ENCODE measurements at places on chromosomes 12 and 14. TPM values are rescaled to one million over a fixed set of nuclear protein-coding genes. Genes with fewer than 3 reads are reported as not detected.

DNA sequence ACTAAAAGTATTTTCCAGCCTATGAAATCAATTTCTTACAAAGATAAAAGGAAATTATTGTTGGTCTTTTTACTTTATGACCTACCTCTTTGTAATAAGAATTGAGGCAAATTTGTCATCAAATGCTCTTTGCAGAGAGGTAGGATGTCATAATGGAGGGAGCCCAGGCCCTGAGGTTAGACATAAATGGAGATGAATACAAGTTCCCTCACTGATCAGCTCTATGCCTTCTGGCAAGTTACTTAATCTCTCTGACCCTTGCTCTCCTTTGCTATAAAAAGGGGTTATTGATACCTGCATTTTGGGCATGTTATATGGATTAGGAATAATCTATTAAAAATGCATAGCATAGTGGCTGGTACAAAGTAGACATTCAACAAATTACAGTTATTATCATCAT lies 146.9 kb upstream of the KRR1 start:
- no peak for DNase-seq

DNA sequence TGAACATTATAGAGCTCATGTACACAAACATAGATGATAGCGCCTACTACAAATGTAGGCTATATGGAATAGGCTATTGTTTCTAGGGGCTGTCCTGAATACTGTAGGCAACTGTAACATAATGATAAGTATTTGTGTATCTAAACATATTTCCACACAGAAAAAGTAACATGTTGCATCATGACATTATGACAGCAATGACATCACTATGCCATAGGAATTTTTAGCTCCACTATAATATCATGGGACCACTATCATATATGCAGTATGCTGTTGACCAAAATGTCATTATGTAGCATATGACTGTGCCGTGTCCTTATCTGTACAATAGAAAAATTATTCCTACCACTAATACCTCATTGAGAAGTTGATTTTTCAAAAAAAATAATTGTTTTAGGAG lies 96.7 kb upstream of the SSTR1 start:
- DNase-seq, result no peak

DNA sequence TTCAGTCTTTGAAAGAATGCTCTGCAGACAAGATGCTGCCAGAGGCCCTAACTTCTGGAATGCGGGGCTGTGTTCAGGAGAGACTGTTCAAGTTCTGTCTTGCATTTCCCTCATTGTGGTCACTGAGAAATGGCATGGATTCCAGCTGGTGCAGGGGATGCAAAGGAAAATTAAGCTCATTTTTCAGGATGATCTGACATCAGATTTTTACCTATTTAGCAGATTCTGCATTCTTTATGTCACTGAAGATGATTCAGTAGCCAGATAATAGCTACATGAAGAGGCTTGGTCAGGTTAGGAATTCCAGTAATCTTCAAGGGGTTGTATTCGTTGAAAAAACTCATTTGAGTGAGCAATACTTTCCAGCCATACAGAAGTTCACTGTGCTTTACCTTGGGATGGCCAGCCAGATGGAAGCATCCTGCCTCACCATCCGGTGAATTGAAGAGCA lies 16.1 kb upstream of the MFAP5 start:
- DNase-seq, result no peak

DNA sequence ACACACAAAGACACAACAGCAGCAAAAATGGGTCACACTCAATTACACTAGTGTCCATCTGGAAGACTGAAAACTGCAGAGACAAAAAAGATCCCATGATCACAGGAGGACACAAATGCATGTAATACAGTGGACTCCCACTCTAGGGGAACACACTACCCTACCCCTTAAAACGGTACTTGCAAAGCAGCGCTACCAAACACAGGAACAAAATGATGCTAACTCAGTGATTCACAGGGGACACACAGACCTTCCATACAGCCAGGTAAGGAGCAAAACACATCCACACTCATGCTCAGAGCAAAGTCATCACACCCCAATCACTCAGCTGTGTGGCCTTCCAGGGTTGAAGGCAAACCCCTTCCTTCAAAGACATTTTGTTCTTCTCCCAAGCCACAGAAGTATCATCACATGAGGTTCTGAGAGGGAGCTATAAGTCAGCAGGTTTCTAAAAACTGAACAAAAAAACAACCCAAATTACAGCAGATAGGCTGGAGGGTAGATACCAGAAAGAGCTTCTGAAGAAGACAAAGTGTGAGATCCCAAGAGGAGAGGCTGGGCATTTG lies 14.8 kb downstream of the SMUG1 start:
- no peak for DNase-seq

The TGM1 gene
- 2.6 TPM for polyA plus RNA-seq

- no peak for DNase-seq
Measured at GRCh38 chr14:105532735-105533141, 6.4 kb downstream of the TMEM121 start.

DNA sequence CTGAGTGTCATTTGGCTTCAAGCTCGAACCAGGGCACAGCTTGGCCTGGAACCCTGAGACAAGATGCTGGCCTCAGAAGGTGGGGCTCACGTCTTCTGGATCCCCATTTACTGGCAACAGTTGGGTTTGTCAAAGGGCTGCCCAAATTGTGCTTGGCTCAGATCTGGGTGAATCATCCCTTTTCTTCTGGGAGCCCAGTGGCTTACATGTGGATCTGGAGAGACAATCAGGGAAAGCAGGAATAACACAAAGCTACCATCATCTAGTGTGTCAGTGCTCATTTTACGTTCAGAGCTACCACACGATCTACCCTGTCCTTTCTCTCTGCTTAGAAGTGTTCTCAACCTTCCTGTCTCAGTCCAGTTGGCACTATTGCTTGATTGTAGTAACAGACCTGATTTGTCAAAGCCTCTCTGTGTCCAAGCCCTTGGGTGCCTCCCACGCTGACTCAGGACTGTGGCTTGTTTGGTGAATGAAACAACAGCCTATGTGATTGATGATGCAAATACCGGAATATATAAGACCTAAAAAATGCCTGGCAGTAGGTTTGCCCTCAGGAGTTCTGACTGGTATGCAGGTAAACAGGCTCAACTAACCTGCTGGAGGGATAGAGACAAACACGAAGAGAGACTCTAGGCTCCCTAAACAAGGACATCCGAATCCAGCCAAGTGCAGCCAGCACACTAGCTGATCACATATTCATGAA lies 974.3 kb downstream of the VRK1 start:
- no peak for DNase-seq

- DNase-seq, result no peak
Measured at GRCh38 chr12:89980236-89980635, 271.6 kb upstream of the ATP2B1 start.

The HSPA2 gene
- 12.6 TPM for polyA plus RNA-seq

DNA sequence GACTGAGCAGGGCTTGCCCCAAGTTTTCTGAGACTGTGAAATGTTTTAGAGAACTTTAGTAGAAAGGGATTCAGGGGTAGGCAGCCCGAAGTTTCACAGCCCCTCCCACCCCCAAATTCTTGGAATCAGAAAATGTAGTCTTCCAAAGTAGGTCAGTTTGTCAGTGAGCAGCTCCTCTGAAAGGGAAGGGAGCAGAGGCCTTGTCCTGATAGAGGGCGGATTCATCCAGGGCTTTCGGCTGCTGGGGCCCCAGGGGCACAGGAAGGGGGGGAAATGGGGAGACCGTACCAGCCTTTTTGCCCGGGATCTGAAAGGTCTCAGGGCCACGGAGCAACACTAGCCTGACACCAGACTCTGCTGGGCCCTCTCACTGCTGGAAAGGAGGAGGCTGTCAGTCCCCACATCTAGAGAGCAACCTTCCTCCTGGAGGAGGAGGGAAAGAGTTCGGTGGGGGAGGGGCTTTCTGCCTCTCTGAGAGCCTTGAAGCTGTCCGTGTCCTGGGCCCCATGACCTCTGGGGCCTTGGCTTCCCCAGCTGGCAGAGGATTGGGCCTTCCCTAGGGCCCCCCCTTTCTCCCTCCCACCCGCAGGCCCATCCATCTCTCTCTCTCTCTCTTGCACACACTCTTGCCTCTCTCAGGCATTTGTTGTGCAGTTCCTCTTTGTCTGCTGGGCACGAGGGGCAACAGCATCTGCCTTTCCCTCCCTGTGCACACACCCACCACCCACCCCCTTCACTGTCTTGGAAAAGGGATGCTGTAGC lies at the start of gene IKZF4:
TSS of gene IKZF4 (plus strand) at position 621 of the 762 bp plus-strand sequence. CDS start 451 bp downstream, outside the sequence.
- DNase-seq, result peak; percentile 73

The ITGB7 gene
- 2.8 TPM for polyA plus RNA-seq

GRCh38 chr12:63930971-63931370 lies 86.5 kb downstream of the SRGAP1 start:
- DNase-seq, result no peak

Data from left lung (tissue), 14 donors.